MCF 10A (cell line): ENCODE measurements at places on chromosomes 6 and 20. TPM values are rescaled to one million over a fixed set of nuclear protein-coding genes. Genes with fewer than 3 reads are reported as not detected.

DNA sequence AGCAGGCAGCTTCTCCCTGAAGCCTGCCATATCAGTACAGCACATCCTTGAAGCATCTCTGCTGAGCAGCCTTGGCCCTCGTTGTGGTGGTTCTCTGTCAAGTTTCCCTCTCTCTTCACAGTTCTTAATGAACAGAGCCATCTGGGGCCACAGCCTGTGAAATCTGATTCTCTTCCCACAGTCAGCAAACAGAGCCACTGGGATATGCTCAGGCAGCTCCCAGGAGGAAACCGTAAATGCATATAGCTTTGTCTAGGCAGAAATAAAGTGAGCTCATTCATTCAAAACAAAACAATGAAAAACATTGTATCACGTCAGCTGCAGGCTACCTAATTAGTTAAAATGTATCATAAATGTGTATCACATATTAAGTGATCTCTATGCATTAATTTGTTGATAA, 80.3 kb downstream of the TBC1D7 start:
- H3K4me3 ChIP-seq: no peak overlapping the region
- H3K36me3 ChIP-seq: no peaks in the 10 kb centered on the region
- DNase-seq: peak; percentile 14
- H3K4me1 ChIP-seq: peaks cover 19% of the 10 kb centered on the region
- peak overlapping the region; percentile 88 for H3K27ac ChIP-seq
- H3K27me3 ChIP-seq: no peaks in the 10 kb centered on the region

Gene CLIC5
- not detected in 2 replicates for total RNA-seq

Gene GPX5
- total RNA-seq: not detected in 2 replicates

DNA sequence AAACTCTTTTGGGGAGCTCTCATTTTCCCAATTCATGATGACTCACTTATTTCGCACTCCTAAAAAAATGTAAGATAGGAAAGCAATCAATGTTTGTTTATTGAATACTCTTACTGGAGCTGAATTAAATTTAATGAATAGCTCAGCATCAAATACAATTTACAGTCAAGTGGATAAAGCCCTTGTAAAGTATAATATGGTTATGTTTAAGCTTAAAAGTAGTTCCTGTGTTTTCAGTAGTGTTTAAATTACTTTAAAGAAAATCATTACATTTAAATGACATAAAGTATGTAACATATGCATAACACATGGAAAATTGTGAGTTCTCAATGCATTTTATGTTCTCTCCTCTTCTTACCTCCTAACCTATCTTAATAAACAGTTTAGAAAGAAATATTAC, at the start of gene OR2B3:
Gene OR2B3 (minus strand): TSS at position 101 of the 400 bp plus-strand sequence. CDS start 65 bp downstream, at position 36.
- H3K27me3 ChIP-seq: peaks cover 72% of the 10 kb centered on the region
- H3K4me1 ChIP-seq: no peaks in the 10 kb centered on the region
- H3K27ac ChIP-seq: no peak within 1 kb of the TSS
- no peaks in the 10 kb centered on the region for H3K36me3 ChIP-seq
- H3K4me3 ChIP-seq: no peak within 1 kb of the TSS

- no peak overlapping the region for H3K4me3 ChIP-seq
- H3K27ac ChIP-seq: no peak overlapping the region
- no peak for DNase-seq
These were observed 4.6 kb upstream of the PREX1 start for GRCh38 chr20:48832405-48832730.

DNA sequence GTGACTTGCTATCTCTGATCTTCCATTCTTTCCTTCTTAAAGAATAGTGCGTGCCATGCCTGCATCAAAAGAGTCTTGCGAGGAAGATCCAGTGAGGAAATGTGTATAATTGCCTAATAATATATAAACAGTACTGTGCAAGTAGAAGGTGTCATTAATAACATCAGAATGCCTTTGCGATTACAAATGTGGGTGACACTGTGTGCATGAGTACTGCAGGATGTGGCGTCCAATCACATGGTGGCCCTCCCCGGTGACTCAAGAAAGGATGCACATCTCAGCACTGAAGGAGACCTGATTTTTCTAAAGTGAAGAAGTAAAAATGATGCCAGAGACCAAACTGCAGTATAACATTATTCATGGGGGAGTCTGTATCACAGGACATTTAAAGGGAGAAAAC, 107.5 kb upstream of the EDN1 start:
- peaks cover 23% of the 10 kb centered on the region for H3K4me1 ChIP-seq
- H3K27ac ChIP-seq: peak overlapping the region; percentile 1
- no peak overlapping the region for H3K4me3 ChIP-seq
- H3K27me3 ChIP-seq: no peaks in the 10 kb centered on the region
- peak; percentile 15 for DNase-seq

Gene FGD2
- not detected in 2 replicates for total RNA-seq

- no peaks in the 10 kb centered on the region for H3K36me3 ChIP-seq
- no peak overlapping the region for H3K4me3 ChIP-seq
- DNase-seq: no peak
- H3K4me1 ChIP-seq: peaks cover 22% of the 10 kb centered on the region
- no peak overlapping the region for H3K27ac ChIP-seq
These were observed 585.2 kb downstream of the PHF3 start for GRCh38 chr6:64220801-64221200.

DNA sequence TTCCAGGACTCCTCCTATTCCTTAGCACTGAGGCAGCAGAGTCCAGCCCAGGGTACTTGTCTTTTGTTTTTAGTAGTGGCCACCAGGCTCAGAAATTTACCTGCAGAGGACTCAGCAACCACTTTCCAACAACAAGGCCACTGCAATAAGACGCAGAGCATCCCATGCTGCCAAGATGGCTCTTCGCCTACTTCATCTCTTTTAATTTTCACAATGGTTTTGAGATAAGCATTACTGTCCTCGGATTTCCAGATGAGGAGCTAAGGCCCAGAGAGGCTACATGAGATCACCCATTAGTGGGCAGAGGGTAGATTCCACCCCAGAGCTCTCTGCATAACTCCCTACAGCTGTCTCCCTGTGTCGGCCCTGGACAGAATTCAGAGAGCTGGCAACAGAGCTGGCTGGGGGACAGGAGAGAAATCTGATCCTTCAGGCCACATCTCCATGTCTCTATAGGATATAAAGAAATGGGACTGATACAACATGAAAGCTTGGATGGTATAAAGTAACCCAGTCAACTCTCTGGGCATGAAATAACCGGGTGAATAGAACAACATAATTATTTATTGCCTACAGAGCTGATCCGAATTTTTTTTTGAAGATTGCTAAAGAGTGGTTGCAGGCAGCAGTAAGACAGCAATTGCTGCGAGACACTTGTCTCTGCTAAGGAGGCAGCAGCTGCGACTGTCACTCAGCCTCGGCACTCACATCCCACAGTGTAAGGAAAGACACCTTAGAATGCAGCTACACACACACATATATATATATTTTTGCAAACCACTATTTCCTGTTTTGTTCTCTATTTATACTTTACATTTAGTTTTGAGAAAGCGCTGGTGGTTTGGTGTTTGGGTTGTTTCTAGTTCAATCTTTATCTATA, 37.2 kb downstream of the SCML4 start:
- DNase-seq: no peak
- no peaks in the 10 kb centered on the region for H3K4me1 ChIP-seq
- H3K27me3 ChIP-seq: peaks cover 19% of the 10 kb centered on the region
- no peak overlapping the region for H3K4me3 ChIP-seq

Gene METTL24
- total RNA-seq: not detected in 2 replicates

Gene MEP1A
- total RNA-seq: not detected in 2 replicates

Gene MYB
- not detected in 2 replicates for total RNA-seq

DNA sequence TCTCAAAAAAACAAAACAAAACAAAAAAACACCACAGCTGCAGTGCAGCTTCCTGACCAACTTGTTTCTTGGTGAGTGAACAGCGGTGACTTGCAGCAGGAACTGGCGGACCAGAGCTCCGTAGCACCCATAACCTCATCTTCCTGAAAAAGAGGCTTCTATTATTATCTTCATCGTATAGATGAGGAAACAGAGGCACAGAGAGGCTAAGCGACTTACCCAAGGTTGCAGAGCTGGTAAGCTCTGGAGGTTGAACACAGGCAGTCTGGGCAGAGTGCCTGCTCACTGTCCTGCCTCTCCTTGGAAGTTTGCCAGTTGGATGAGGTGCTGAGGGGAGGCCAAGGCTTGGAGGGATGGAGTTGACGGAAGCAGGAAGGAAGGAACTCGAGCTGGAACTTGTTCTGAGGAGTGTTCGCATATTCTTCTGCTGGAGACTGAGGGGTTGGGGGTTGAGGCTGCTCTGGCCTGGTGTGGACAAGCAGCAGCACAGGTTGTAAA, 47.9 kb upstream of the CCDC167 start:
- DNase-seq: peak; percentile 97
- no peak overlapping the region for H3K4me3 ChIP-seq
- H3K4me1 ChIP-seq: peaks cover 6% of the 10 kb centered on the region
- no peak overlapping the region for H3K27ac ChIP-seq
- H3K27me3 ChIP-seq: no peaks in the 10 kb centered on the region

Gene SNX5
- total RNA-seq: 108 and 170 TPM in 2 replicates

Gene RAET1L
- 1.2 TPM in 2 replicates for total RNA-seq

- H3K4me3 ChIP-seq: no peak overlapping the region
- no peak overlapping the region for H3K27ac ChIP-seq
- no peak for DNase-seq
- H3K4me1 ChIP-seq: no peaks in the 10 kb centered on the region
- no peaks in the 10 kb centered on the region for H3K27me3 ChIP-seq
These were observed 105.7 kb downstream of the CRYBG1 start for GRCh38 chr6:106466211-106466610.

Gene RNF39
- 2.3 and 3.6 TPM in 2 replicates for total RNA-seq

Gene SLC35B3
- total RNA-seq: 22.0 and 27.4 TPM in 2 replicates

Gene DEFB124
- not detected in 2 replicates for total RNA-seq

DNA sequence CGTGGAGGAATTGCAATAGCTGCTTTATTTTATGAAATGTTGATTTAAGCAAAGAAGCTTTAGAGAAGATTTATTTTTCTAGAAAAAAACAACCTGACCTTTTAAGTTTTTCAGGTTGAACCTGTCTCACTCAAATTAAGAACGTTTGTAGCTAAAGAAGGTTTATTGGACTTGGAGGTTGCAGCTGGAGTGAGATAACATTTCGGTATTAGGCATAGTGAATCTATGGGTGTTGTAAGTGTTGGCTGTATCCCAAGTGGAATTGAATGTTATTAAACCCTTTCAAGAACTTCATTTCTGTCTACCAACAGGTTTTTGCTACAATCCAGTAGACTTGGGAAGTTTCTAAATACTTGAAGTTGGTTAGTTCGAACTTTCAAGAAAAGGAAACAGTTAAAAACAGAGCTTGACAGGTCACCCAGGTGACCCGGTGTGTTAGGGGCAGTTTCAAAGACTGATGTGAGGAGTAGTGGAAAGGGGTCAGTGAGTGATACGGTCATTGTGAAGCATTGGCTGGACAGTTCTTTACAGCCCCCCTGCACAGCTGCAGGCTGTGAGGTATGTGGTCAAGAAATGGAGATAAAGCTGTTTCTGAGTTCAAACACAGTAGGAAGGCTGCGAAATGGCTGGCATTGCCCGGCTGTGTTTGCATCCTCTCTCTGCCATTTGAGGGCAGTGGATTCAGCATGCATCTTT, 2.4 kb upstream of the TBCC start:
- peaks cover 17% of the 10 kb centered on the region for H3K36me3 ChIP-seq
- no peaks in the 10 kb centered on the region for H3K27me3 ChIP-seq
- peaks cover 13% of the 10 kb centered on the region for H3K4me1 ChIP-seq
- H3K27ac ChIP-seq: peak overlapping the region; percentile 92

DNA sequence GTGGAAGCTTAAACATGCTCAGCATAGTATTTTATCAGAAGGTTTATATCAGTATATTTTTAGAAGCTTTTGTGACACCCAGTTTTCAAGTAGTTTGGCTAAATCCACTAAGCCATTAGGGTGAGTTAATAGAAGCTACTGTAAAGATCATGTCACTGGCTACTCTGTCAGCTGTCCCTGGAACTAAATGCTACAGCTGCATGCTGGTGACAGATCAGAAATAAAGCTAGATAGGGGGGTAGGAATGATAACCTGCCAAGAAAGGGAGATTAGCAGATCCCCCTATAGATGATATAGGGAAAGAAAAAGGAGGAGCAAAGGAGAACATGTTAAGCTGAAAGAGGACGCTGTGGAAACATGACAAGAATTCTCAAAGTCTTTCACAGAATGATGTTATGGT, 363.2 kb downstream of the QKI start:
- H3K27me3 ChIP-seq: no peaks in the 10 kb centered on the region
- no peak overlapping the region for H3K4me3 ChIP-seq
- no peaks in the 10 kb centered on the region for H3K36me3 ChIP-seq
- no peak overlapping the region for H3K27ac ChIP-seq
- peaks cover 5% of the 10 kb centered on the region for H3K4me1 ChIP-seq
- DNase-seq: no peak

DNA sequence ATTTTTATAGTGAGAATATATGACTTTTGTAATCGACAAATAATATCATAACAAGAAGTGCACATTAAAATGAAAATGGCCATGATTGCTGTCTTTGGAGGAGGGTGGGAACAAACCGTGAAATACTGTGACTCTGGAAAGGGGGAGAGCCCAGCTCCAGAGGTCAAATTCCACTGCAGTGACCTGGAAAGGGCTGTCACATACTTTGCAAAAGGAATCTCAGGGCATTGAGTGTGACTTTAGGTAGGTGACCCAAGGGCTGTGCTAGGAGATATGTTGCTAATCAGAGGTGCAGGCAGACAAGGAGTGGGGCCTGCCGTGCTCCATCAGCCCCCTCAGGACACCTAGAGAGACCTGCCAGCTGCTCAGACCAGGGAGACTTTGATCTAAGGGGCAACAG, 28.1 kb upstream of the BMP7 start:
- H3K4me1 ChIP-seq: no peaks in the 10 kb centered on the region
- H3K4me3 ChIP-seq: no peak overlapping the region

DNA sequence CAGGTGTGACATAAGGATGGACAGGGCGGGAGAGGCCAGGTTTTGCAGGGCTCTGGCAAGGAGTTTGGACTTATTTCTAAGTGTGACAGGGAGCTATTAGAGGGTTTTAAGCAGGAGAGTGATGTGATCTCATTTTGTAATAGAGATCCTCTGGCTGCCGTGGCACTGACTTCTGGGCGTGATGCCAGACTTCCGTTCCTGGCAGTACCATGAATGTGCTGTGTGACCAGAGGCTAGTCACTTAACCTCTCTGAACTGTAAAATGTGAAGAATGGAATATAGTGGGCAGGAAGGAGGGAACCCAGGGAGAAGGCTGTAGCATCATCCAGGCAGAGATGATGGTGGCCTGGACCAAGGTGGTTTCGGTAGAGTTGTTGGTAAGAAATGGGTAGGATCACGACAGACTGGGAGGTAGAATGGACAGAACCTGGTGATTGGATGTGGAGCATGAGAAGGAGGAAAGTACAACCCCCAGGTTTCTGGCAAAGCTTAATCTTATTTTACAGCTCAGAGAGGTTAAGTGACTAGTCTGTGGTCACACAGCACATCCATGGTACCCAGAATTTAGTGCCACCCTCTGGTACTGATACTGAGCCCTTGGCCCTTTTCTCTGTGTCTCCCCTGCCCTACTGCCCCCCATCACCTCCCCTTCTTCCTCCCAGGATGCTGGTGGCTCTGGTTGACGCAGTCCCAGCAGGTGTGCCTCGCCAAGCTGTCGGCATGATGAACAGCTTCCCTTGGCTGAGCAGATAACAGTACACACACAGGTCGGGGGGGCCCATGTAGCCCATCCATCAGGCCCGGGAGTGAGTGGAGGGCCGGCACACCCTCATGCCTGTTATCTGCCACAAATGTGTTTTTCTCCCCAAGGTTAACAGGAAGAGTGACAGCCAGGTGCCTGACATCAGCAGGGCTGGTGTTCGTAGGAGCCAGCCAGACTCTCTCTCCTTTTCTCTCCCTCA, 52.9 kb upstream of the CTNNBL1 start:
- H3K27me3 ChIP-seq: peaks cover 70% of the 10 kb centered on the region
- peak; percentile 55 for DNase-seq
- H3K36me3 ChIP-seq: no peaks in the 10 kb centered on the region
- H3K4me3 ChIP-seq: no peak overlapping the region
- peaks cover 8% of the 10 kb centered on the region for H3K4me1 ChIP-seq
- no peak overlapping the region for H3K27ac ChIP-seq
